ENCODE measurements at places on chromosomes 5 and 9. TPM values are rescaled to one million over a fixed set of nuclear protein-coding genes. Genes with fewer than 3 reads are reported as not detected.

The STING1 gene
- 116 TPM for polyA plus RNA-seq

The CTXN3 gene
- not detected for polyA plus RNA-seq

The CDX1 gene
- not detected for polyA plus RNA-seq

The EMB gene
- 220 TPM for polyA plus RNA-seq

The MUSK gene
- not detected for polyA plus RNA-seq

The BHMT2 gene
- polyA plus RNA-seq: not detected

The GLDC gene
- polyA plus RNA-seq: 0.58 TPM

The TAF11L10 gene
- polyA plus RNA-seq: not detected

The TMOD1 gene
- polyA plus RNA-seq: 1.3 TPM

The PCDHGB4 gene
- polyA plus RNA-seq: 0.08 TPM

The WDR38 gene
- polyA plus RNA-seq: not detected

Data from CD8-positive, alpha-beta memory T cell (primary cell).